NCI-H187 treated with DMSO at 0.1 percent for 48 hours (cell line): ENCODE measurements at places on chromosomes 4 and X.

GRCh38 chr4:84597450-84597849, 14.5 kb downstream of the CDS1 start:
- no peak for DNase-seq

- no peak for DNase-seq
Measured at GRCh38 chr4:150244600-150244999, 166.4 kb downstream of the DCLK2 start.

DNA sequence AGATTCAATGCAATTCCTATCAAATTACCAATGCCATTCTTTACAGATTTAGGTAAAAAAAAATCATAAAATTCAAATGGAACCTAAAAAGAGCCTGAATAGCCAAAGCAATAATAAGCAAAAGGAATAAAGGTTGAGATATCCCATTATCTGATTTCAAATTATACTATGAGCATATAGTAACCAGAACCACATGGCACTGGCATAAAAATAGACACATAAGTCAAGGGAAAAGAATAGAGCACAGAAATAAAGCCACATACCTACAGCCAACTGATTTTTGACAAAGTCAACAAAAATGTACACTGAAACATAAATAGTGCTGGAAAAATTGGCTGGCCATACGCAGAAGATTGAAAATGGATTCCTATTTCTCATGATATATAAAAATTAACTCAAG, 853.7 kb downstream of the FAT4 start:
- no peak for DNase-seq

DNA sequence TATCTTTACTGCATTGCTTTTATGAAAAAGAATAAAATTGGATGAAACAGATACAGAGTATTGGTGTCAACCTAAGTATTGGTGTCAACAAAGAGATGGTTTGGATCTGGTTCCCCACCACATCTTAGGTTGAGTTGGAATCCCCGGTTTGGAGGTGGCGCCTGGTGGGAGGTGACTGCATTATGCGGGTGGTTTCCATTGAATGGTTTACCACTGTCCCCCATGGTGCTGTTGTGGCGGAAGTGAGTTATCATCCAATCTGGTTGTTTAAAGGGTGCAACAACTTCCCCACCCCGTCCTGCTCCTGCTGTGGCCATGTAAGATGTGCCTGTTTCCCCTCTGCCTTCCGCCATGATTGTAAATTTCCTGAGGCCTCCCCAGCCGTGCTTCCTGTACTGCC, 52.8 kb upstream of the CD99 start:
- DNase-seq = no peak
